Neural progenitor cell (in vitro differentiated cells): ENCODE measurements at places on chromosomes 3 and 15.

- peak; percentile 16 for DNase-seq
Measured at GRCh38 chr3:143975554-143976152, 4.0 kb downstream of the DIPK2A start.

- DNase-seq = no peak
Measured at GRCh38 chr3:50483374-50483773, 20.1 kb downstream of the CACNA2D2 start.

GRCh38 chr15:39896846-39897245 lies 23.2 kb downstream of the GPR176 start:
- DNase-seq = no peak

DNA sequence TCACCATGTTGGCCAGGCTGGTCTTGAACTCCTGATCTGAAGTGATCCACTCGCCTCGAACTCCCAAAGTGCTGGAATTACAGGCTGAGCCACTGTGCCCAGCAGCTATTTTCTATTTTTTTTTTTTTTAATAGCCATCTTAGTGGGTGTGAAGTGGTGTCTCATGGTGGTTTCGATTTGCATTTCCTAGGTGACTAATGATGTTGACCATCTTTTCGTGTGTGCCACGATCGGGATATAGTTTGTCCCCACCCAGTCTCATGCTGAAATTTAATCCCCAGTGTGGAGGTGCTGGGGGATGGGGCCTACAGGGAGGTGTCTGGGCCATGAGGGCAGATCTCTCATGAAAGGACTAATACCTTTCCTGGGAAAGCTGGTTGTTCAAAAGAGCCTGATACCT lies 41.8 kb upstream of the MUC13 start:
- no peak for DNase-seq

GRCh38 chr15:60887139-60887538 lies 342.0 kb downstream of the RORA start:
- no peak for DNase-seq

GRCh38 chr3:74624301-74624700 lies 9.8 kb upstream of the CNTN3 start:
- no peak for DNase-seq

- DNase-seq = no peak
Measured at GRCh38 chr15:27589782-27590181, 509.3 kb downstream of the OCA2 start.

DNA sequence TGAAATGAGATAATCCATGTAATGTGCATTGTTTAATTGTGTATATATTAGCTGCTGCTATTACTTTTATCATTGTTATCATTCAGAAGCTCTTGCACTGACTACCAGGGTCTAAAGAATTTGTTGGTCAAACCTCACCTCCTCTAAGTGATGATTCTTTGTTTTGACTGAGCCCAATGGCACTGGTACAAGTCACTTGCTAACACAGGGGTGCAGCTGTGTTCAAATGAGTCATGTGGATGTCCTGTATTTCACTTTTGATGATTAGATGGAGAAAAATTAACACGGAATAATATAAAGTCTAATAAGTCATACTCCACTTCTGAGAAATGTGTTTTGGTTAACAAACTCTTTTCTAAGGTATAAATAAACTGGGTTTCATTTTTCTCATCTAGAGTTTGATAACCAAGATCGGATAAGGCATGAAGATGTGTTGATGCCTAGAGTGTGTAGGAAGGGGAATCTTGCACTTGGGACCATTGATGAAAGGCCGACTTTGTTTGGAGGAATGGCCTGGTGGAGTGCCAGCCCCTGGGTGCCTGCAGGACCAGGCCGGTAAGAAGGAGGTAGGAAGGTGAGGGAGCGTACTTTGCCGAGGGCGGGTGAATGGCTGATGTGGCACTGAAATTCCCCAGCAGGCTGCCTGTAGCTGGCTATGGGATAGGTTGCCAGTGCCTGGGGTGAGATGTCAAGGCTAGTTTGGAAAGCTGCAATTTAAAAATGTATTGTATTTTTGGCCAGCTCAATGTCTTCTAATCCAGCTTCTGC lies 244.7 kb upstream of the ZPLD1 start:
- DNase-seq = no peak

DNA sequence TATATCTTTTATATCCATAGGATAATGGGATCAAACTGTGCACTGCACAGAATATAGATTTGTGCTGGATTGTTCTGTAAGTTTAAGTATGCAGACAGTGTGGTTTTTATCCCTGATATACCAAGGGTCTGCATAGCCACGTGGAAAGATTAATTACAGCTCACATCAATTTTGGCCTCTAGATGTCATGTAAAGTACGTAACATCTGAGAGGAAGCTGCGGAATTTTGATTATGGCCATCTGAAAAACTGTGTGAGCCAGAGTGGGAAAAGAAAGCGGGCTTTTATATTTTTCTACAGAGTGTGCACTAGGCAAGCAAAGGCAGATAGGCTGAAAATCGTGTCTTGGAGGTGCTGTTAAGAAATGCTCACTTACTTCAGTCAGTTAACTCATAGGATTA lies 562.7 kb downstream of the GBE1 start:
- DNase-seq = no peak

DNA sequence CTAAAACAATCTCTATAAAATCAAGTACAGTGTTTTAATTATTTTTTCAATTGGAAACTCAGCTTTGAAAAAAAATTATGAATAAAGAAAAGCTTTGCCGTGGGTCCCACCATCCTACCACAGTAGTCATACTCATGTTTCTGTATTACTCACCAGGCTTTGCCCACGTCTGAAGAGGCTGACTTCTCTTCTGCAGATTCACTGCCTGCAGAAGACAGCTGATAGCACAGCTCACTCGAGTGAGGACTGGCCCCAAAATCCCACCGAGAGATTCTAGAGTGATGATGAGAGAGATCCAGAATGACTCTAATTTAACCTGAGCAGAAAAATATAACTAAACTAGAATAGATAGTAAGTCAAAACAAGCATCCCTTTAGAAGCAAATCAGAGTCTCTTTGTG lies 11.9 kb downstream of the C2CD4B start:
- no peak for DNase-seq

DNA sequence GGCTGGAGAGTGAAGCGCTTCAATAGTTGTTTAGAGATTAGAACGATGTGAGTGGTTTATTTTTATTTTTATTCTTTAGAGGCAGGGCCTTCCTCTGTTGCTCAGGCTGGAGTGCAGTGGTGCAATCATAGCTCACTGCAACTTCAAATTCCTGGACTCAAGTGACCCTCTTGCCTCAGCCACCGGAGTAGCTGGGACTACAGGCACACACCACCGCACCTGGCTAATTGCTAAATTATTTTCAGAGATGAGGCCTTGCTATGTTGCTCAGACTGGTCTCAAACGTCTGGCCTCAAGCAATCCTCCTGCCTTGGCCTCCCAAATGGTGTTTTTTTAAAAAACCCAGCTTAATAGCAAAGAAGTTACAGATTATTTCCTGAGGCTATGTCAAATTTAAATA lies 29.0 kb downstream of the PPARG start:
- no peak for DNase-seq
